Osteoblast (primary cell): ENCODE measurements at places on chromosomes 12 and 14. TPM values are rescaled to one million over a fixed set of nuclear protein-coding genes. Genes with fewer than 3 reads are reported as not detected.
A peak's percentile ranks its signal among the peaks of the same experiment; 100 is the strongest.

Gene SERPINA12
- total RNA-seq: not detected in 2 replicates

DNA sequence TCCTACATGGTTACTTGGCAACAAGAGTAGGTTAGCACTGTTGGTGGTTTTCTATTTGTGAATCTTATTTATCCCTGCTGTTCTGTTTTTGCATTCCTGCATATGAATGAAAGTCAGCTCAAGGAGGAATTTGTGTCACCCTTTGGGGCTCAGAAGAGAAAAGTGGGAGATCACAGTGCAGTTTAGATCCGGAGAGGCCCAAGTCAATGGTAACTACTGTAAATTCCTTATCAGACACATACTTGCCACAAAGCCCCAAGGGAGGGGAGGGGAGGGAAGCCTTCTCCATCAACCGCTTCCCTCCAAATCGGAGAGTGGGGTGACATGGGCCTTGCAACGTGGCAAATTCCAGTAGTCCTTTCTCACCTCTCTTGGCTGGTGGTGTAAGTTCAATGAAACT is 15.0 kb downstream of the GSG1 start:
- no peaks in the 10 kb centered on the region for H3K27me3 ChIP-seq
- no peaks in the 10 kb centered on the region for H3K36me3 ChIP-seq
- no peak overlapping the region for H3K27ac ChIP-seq
- H3K4me1 ChIP-seq: peaks cover 7% of the 10 kb centered on the region
- no peak overlapping the region for H3K4me3 ChIP-seq

DNA sequence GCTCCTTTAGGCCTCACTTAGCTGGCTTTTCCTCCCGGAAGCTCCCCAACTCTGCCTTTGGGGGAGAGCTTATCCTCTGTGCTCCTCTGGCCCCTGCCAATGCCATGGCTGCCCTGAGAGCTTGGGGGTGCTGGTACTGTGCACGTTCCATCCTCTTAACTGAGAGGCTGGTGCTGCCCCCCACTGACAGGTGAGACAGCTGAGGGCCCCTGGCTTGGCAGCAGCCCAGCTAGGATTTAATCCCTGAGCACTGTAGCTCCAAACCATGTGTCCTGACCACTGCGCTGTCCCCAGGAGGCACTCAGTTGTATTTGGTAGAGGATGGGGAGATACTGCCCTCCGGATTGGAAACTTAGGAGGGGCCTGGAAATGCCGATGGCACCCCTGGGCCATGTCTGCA is 46.1 kb downstream of the UBE3B start:
- H3K27me3 ChIP-seq: no peaks in the 10 kb centered on the region
- no peak for DNase-seq
- H3K27ac ChIP-seq: no peak overlapping the region
- H3K4me1 ChIP-seq: peaks cover 15% of the 10 kb centered on the region
- peaks cover 48% of the 10 kb centered on the region for H3K36me3 ChIP-seq

DNA sequence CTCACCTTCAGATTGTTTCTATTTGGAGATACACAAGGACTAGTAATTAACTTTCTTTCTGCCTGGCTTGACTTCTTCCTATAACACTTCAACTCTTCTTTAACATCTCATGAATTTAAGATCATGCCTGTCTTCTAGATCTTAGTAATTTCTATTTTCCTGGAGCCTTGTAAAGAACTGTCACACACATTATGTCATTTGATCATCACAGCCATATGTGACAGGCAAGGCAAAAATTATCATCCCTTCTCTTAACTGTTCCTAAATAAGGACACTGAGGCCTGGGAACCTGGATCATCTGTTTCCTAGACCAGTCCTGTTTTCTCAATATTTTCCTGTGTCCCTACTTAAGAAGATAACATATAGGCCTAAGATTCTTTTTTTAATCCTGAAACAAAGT is 27.2 kb downstream of the NRDE2 start:
- DNase-seq: no peak
- no peak overlapping the region for H3K4me3 ChIP-seq
- H3K27ac ChIP-seq: no peak overlapping the region
- no peaks in the 10 kb centered on the region for H3K27me3 ChIP-seq

Gene TBX3
- 11.9 and 14.1 TPM in 2 replicates for total RNA-seq

Gene PTPN21
- total RNA-seq: 17.4 and 18.0 TPM in 2 replicates

GRCh38 chr12:69546693-69547438 is 38.4 kb upstream of the CCT2 start:
- no peak overlapping the region for H3K27ac ChIP-seq
- no peak for DNase-seq
- no peaks in the 10 kb centered on the region for H3K36me3 ChIP-seq
- no peaks in the 10 kb centered on the region for H3K27me3 ChIP-seq

Gene RD3L
- total RNA-seq: not detected in 2 replicates

Gene CLEC7A
- under 0.01 and 0.36 TPM in 2 replicates for total RNA-seq

DNA sequence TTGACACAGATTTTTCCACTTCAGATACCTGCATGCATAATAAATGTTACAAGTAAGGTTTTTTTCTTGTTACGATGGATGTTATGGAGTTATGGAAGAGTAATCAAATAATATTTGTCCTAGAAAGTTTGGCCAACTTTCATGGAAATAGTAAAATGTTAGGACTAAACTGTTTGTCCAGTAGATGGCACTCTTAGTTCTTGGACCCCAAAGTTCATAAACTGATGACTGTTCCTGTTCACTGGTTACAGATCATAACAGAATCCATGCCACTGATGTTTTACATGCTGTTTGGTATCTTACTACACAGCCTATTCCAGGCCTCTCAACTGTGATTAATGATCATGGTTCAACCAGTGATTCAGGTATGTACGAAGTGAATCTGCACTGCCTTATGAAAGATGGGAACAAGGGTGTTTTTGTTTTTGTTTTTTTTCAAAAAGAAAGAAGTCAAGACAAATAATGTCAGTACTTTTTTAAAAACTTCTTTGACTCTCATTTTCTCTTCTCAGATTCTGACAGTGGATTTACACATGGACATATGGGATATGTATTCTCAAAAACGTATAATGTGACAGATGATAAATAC is 48.8 kb upstream of the SLCO1C1 start:
- peak overlapping the region; percentile 44 for H3K27ac ChIP-seq
- no peaks in the 10 kb centered on the region for H3K27me3 ChIP-seq
- H3K36me3 ChIP-seq: peaks cover 6% of the 10 kb centered on the region
- no peak overlapping the region for H3K4me3 ChIP-seq
- peak; percentile 50 for DNase-seq

DNA sequence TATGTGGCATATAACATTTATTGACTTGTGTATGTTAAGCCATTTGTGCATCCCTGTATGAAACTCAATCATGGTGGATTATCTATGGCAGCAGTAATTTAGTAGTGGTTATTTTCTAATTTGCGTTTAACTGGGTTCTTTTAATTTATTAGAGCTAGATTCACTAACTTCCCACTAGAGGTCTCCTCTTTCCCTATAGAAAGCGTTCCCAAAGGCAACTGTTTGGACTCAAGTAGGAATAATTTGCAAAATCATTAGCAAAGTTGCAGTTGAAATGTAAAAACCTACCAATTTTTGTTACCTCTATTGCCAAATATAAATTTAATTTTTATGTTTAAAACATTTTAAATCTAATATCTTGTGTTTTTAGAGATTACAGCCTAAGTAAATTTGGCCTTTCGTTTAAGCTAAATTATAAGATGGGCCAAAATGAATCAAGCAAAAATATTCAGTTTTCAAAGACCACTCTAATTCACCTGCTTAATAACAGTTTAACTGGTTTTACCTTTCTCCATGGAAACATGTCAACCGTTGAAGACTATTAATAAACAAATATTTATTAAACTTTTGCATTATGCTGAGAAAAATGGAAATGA is 6.0 kb downstream of the DMAC2L start:
- H3K27ac ChIP-seq: no peak overlapping the region
- H3K27me3 ChIP-seq: no peaks in the 10 kb centered on the region
- DNase-seq: peak; percentile 49
- H3K36me3 ChIP-seq: no peaks in the 10 kb centered on the region
- peaks cover 27% of the 10 kb centered on the region for H3K4me1 ChIP-seq

GRCh38 chr12:116996093-116996492 is 85.3 kb downstream of the FBXW8 start:
- H3K27me3 ChIP-seq: no peaks in the 10 kb centered on the region
- H3K36me3 ChIP-seq: peaks cover 16% of the 10 kb centered on the region
- H3K4me3 ChIP-seq: no peak overlapping the region
- no peak for DNase-seq
- no peak overlapping the region for H3K27ac ChIP-seq
- H3K4me1 ChIP-seq: peaks cover 7% of the 10 kb centered on the region

Gene VWF
- 0.29 and 0.72 TPM in 2 replicates for total RNA-seq

GRCh38 chr12:2583642-2584401 is 210.9 kb upstream of the FKBP4 start:
- H3K27ac ChIP-seq: no peak overlapping the region
- no peaks in the 10 kb centered on the region for H3K27me3 ChIP-seq
- H3K36me3 ChIP-seq: peaks cover 10% of the 10 kb centered on the region
- no peak overlapping the region for H3K4me3 ChIP-seq
- peaks cover 17% of the 10 kb centered on the region for H3K4me1 ChIP-seq

- peak overlapping the region; percentile 99 for H3K27ac ChIP-seq
- H3K36me3 ChIP-seq: no peaks in the 10 kb centered on the region
- H3K27me3 ChIP-seq: no peaks in the 10 kb centered on the region
- peak overlapping the region; percentile 99 for H3K4me3 ChIP-seq
- peak; percentile 85 for DNase-seq
These were observed 424 bp downstream of the BBOF1 start for GRCh38 chr14:74019408-74020137.

DNA sequence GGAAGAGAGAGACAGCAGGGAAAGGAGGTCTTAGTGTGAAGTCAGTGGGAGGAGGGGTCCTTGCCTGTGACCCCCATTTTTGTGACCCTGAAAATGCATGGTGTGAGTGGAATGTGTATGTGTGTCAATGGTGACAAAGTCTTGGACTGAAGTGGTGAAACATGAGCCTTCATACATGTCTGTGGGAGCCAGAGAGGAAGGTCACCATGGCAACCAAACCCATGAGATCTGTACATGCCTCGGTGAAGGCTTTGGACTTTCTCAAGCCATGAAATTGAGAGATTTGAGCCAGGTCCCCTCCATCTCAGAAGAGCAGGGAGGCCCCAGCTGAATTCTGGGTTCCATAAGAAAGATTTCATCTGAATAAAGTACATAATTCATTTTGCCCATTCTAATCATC is 108.7 kb downstream of the TTC8 start:
- no peak overlapping the region for H3K4me3 ChIP-seq
- no peaks in the 10 kb centered on the region for H3K27me3 ChIP-seq
- DNase-seq: no peak
- H3K4me1 ChIP-seq: peaks cover 12% of the 10 kb centered on the region
- no peak overlapping the region for H3K27ac ChIP-seq
- H3K36me3 ChIP-seq: no peaks in the 10 kb centered on the region

Gene OR6C2
- total RNA-seq: not detected in 2 replicates

Gene DYRK2
- 43.4 and 44.5 TPM in 2 replicates for total RNA-seq

GRCh38 chr14:55136885-55137786 is 8.1 kb downstream of the LGALS3 start:
- H3K27me3 ChIP-seq: no peaks in the 10 kb centered on the region
- H3K4me1 ChIP-seq: peaks cover 36% of the 10 kb centered on the region
- peak overlapping the region; percentile 83 for H3K27ac ChIP-seq
- H3K4me3 ChIP-seq: peak overlapping the region; percentile 17
- DNase-seq: peak; percentile 92

DNA sequence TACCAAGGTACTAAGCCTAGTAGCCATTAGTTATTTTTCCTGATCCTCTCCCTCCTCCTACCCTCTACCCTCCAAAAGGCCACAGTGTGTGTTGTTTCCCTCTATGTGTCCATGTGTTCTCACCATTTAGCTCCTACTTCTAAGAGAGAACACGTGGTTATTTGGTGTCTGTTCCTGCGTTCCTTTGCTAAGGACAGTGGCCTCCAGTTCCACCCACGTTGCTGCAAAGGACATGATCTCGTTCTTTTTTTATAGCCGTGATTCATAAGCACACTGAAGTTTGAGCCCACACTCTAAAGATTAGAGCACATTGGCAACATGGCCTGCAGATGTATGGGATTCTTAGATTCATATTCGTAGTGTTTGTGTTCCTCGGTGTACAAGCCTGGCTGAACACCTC is 8.1 kb upstream of the STX2 start:
- no peaks in the 10 kb centered on the region for H3K27me3 ChIP-seq
- H3K4me1 ChIP-seq: peaks cover 8% of the 10 kb centered on the region
- no peaks in the 10 kb centered on the region for H3K36me3 ChIP-seq
- H3K4me3 ChIP-seq: no peak overlapping the region
- no peak overlapping the region for H3K27ac ChIP-seq

- no peaks in the 10 kb centered on the region for H3K36me3 ChIP-seq
- no peak for DNase-seq
- H3K4me3 ChIP-seq: no peak overlapping the region
- no peak overlapping the region for H3K27ac ChIP-seq
- no peaks in the 10 kb centered on the region for H3K4me1 ChIP-seq
- H3K27me3 ChIP-seq: no peaks in the 10 kb centered on the region
These were observed 342.8 kb downstream of the FUT8 start for GRCh38 chr14:65755331-65755730.

Gene OLR1
- under 0.01 and 0.29 TPM in 2 replicates for total RNA-seq

GRCh38 chr12:5661811-5662210 is 229.9 kb downstream of the NTF3 start:
- no peak for DNase-seq
- no peaks in the 10 kb centered on the region for H3K27me3 ChIP-seq
- H3K36me3 ChIP-seq: no peaks in the 10 kb centered on the region
- H3K4me1 ChIP-seq: no peaks in the 10 kb centered on the region
- no peak overlapping the region for H3K4me3 ChIP-seq

DNA sequence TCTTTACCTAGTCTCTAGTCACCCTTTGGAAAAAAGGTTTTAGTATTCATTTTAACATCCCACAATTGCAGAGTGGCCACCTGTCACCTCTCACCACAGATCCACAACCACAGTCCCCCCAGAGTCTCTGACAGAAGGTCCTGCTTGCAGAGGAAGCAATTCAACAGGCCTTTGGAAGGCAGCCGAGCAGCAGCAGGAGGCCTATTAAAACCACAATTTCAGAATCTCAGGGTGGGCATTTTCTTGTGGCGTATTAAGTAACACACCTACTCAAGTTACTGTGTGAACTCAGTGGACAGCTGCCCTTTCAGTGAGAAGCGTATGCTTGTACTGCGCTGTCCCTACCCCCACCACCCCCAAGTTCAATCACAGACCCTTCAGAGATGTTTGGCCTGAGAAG is 234.0 kb upstream of the HMGA2 start:
- H3K27ac ChIP-seq: no peak overlapping the region
- peaks cover 25% of the 10 kb centered on the region for H3K4me1 ChIP-seq
- DNase-seq: peak; percentile 15
